ENCODE measurements at places on chromosomes 7 and 10.

GRCh38 chr7:77752016-77752415 is 46.2 kb downstream of the TMEM60 start:
- peak; percentile 94 for DNase-seq

DNA sequence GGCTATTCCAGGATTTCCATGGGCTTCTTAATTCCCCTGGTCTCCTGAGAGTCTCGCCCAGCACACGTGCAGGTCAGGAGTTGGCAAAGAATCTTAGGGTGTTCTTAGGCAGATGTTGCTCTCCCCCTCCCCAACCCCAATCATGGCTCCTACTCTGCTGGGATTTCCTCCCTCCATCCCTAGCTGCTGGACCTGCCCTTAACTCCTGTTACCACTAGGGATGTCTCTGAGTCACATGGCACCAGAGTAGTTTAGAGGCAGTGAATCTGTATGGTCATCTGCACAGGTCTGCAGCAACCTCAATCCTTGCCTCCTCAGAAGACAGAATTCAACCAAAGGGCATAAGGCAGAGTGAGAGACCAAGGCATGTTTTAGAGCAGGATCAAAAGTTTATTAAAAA is 51.8 kb upstream of the CHST3 start:
- DNase-seq: no peak

- DNase-seq: peak; percentile 21
These were observed 135.3 kb downstream of the KIAA1217 start for GRCh38 chr10:24344279-24344678.

DNA sequence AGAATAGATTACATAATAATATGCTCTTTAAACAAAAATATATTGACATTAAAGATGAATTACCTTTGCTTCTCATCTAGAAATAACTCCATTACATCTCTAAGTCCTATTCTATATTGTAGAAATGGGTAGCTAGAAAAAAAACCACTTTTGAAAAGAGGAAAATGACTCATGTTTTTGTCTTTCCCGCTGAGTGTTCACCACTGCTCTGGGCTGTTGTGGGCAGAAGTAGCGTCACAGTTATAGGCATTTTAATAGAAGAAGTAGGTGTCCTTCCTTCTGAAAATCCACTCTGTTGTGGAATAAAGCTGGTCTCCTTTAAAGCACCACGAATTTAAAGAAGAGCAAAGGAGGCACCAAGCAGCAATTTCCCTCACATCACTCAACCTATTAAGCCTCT is 117.6 kb upstream of the NFE2L3 start:
- DNase-seq: peak; percentile 27

DNA sequence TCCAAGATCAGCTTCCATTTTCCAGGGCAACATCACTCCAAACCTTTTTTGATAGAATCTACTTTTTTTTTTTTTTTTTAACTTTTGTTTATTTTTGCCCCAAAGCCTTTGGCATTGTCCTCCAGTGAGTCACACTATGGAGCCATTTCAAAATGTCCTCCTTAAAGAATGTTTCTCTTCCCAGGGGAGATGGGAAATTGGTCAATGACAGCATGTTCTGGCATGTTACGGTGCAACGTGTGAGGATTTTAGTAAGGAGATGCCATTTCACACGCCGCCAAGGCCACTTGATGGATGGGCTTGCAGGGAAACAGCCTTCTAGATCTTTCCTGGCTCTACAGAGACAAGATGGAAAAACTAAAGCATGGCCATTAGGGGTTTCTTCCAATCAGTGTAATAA is 30.7 kb upstream of the TRIL start:
- no peak for DNase-seq

DNA sequence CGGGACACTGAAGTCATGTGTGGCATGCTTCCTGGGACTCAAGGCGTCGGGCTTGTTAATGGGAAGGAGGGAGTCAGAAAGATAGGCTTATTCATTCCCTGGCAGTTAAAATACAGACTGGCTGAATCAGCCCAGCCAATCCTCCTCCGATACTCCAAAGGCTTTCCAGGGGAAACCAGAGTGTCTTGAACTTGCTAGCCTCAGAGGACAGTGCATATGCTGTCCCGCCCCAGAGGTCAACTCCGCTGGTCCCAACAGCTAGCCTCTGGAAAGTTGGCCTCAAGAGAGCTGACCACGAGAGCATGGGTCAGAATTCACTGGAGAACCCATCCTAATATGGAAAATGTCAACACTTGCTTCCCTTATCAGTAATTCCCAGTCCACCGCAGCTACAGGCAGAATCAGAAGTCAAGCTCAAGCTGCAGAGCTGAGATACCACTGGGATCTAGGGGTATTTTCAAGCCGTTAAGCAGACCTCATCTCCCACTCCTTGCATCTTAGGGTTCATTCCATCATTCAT is 43.0 kb downstream of the ELMO1 start:
- peak; percentile 87 for DNase-seq

GRCh38 chr7:158383665-158384064 is 204.0 kb downstream of the PTPRN2 start:
- DNase-seq: no peak

DNA sequence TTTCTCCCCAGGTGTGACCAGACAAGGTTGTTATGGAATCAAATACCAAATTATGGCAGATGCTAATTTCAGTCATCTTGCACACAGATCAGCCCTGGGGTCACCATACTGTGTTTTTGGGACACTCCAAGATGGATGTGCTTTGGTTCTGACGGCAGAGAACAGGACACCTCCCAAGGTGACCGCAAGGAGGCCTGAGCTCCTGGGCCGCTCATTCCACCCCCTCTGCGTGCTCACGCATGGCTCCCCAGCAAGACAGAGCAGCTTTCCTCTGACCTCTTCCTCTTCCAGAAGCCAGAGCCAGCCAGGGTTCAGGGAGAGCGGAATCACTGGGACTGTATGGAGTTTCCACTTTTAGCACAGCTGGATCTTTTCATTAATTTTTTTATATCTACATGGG is 402.8 kb downstream of the DNAJB6 start:
- no peak for DNase-seq

- no peak for DNase-seq
These were observed 181.0 kb downstream of the PRPF18 start for GRCh38 chr10:13767676-13768178.

DNA sequence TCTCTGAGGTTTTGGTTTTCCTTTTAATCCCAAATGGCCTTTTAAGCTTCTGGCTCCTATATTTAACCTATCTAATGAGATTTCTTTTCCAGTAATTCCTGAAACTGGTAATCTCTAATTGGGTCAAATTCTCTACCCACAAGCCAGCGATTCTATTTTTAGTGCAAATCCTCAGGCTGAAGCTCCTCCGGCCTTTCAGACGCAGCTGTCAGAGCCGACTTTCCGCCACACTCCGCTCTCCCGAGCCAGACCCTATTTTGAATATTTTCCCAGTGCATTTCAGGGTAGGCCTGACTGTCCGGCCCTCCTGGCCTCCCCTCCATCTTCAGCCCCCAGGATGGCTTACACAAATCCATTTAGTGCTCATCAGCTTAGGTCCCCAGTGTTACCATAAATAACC is 9.7 kb upstream of the ADCY1 start:
- no peak for DNase-seq

DNA sequence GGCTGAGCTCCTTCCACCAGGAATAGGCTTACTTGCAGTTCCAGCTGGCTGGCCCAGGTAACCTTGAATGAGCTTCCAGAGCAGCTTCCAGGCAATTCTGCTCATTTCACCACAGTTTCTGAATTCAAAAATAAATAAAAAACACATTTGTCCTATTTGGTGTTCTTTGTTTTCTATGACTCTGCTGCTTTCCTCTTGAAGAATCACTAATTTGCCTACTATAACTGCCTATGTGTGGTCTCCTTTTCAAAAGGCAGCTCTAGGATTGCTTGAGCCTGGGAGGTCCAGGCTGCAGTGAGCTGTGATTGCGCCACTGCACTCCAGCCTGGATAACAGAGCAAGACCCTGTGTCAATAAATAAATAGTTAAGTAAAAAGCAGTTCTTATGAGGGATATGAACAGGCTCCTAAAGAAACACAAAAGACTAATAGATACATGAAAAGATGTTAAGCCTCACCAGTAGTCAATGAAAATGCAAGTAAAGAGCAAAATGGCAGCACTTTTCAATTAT is 19.5 kb upstream of the TNPO3 start:
- no peak for DNase-seq

DNA sequence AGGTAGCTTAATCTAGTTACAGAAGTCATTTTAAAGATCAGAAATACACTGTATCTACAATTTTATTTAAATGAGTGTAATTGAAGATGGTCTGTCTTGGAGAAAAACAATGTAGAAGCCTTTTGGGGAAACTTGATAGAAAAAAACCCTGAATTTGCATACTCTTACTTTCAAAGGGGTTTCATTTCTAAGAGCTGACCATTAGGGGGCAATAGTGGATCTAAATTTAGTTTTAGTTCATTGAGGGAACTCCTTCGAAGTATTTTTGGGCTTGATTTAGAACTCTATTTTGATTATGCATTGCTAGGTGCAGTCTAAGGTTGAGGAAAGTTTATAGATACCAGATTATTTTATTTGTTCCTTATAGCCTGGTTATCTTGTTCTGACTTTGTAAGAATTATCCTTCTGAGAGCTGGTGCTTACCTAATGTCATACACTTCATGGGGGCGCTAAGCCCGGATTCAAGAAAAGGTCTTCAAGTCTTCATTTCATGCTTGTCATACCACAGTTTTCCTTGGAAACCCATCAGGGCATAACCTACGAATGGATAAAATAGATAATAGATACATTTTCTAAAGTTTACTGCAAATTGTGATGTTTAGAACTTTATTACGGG is 69.1 kb upstream of the MXI1 start:
- DNase-seq: peak; percentile 92

DNA sequence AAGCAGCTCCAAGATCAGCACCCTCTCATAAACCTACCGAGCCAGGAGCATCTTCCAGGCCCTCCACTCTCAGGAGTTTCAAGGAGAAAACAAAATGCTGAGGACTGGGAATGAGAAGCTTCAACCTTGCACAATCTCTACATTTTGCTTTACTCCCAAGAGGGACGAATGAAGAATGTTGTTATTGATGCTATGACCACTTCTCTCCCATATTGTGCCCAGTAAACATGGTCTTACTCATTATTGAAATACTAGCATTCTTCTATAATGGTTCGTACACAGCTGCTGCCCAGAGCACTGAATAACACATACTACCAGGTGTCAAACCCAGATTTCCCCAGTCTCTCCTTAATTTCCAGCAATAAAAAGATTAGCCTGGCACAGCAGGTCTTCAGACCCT is 63.4 kb upstream of the BET1 start:
- DNase-seq: no peak

GRCh38 chr10:32057036-32057372 is 779 bp upstream of the KIF5B start:
- no peak for DNase-seq

DNA sequence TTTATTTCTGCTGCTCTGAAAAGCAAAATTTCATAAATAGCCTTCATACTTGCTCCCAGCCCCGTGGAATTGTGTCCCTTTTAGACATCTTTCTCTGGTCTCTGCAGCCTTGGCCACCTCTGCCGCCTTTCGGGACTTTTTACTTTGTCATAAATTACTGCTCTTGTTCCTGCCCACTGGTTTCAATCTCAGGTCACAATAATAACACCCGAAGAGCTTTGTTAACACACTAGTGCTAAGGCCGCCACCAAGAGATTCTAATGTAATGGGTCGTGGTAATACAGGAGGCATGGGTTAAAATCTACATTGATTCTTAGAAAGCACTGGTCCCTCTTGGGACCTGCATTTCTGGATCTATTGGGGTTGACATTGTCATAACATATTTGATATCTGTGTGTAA is 276.0 kb upstream of the VWC2 start:
- no peak for DNase-seq

GRCh38 chr10:51170518-51171245 is 96.4 kb downstream of the PRKG1 start:
- no peak for DNase-seq

DNA sequence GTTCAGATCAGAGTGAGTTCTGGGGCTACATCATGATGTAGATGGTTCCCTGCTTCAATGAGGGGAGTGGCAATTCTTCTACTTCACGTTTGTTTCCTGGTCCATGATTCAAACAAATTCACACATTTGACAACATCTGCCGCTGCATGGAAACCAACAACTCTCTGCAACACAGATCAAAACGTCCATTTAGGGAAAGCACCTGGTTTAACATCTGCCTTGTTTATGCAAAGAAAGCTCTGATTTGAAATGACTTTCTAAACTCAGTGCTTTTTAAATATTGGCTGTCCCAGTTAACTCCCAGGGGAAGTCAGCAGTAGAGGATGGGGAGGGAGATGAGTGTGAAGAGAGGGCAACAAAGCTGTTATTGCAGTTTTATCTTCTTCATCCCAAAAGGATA is 93.8 kb downstream of the GAD2 start:
- no peak for DNase-seq

- DNase-seq: no peak
These were observed 62.4 kb downstream of the COA1 start for GRCh38 chr7:43666938-43667337.

- DNase-seq: no peak
These were observed 230.4 kb upstream of the BMPER start for GRCh38 chr7:33674804-33675411.

DNA sequence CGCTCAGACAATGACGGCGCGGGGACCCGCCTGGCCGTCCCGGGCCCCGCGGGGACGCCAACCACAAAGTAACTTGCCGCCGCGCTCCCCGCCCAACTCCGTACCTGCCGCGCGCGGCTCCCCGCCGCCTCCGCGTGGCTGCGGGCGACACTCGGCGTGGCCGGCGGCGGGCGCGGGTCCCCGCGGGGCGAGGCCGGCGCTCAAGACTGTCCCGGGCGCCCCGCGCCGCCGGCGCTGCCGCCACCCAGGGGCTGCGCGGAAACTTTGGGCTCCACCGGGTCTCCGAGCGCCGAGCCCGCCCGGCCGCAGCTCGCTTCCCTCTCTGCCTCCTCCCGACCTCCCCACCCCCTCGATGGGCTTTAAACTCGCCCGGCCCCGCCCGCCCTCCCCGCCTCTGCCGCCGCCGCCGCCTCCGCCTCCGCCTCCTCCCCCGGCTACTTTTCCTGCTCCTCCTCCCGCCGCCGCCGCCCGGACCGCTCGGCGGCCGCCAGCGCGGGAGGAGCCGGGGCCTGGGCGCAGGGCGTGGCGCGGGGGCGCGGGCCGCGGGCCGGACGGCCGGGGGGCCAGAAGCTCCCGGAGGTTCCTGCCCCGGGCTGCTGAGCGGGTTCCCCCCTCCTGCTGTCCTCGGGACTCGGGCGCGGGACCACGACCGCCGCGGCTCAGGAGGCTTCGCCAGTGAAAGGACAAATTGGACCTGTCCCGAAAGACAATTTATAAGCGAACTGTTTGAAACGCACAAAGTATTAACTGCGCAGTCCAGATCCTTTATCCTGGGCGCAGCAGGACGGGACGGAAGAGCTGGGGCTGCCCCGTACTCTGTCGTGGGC is 10.6 kb upstream of the GRB10 start:
- peak; percentile 92 for DNase-seq

- DNase-seq: no peak
These were observed 37.7 kb upstream of the ODAD2 start for GRCh38 chr10:28036587-28036986.

DNA sequence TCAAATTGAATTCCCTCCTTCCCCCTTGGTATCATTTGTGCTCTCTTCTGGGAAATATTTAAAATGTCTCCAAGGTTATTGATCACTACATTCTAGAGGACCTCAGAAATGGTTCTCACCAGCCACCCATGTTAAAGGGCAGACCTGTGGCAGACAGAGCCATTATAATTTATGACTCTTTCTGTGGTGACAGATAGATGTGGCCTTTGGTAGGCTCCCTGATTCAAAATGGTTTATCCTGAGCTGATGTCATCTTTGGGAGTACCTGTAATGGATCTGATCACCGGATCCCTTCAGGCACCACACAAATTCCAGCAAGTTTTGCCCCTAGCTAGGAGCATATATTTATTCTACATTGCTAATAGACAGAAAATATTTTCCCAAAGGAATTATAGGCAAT is 267.5 kb downstream of the SDK1 start:
- DNase-seq: no peak
